ENCODE measurements at places on chromosomes 3 and 15. TPM values are rescaled to one million over a fixed set of nuclear protein-coding genes. Genes with fewer than 3 reads are reported as not detected.

GRCh38 chr3:31288224-31288623 is 244.5 kb upstream of the STT3B start:
- no peak for DNase-seq

DNA sequence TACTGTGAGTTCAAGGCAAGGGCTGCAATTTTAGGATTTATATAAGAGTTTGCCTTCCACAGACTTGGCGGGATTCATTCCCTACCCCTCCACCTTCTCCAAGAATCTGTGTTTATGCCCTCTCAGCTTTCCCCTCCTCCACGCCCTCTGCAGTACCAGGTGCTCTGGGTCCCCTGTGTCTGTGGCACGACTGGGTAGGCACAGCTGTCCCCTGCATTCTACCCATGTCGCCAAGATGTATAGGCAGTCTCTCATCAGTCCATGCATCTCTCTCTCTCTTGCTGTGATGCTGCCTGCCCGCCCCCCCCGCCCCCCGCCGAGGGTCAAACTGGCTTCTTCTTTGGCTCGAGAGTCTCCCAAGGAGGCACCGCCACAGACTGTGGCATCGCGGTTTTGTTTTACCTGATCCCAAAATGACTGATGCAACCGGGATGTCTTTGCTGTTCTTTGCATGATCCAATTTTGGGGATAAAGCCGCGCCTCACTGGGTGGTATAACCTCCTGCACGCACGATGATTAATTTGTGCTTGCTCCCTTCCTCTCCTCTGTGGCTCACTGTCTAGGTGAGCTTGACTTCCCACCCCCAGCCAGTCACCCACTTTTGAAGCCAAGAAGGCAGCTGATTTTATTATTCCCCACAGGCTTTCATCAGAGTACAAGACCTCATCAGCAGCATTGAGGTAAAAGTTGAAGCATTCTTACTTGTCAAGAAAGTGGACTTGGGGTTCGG is 43.7 kb downstream of the EFCAB12 start:
- no peak for DNase-seq

- peak; percentile 59 for DNase-seq
These were observed 33.5 kb downstream of the TGFBR2 start for GRCh38 chr3:30639937-30640336.

The CFAP161 gene
- 1.3 TPM for total RNA-seq

- DNase-seq: no peak
These were observed 279.2 kb upstream of the TMC3 start for GRCh38 chr15:81653259-81653658.

Measured in natural killer cell (primary cell).